ENCODE measurements at places on chromosomes 4 and X.

DNA sequence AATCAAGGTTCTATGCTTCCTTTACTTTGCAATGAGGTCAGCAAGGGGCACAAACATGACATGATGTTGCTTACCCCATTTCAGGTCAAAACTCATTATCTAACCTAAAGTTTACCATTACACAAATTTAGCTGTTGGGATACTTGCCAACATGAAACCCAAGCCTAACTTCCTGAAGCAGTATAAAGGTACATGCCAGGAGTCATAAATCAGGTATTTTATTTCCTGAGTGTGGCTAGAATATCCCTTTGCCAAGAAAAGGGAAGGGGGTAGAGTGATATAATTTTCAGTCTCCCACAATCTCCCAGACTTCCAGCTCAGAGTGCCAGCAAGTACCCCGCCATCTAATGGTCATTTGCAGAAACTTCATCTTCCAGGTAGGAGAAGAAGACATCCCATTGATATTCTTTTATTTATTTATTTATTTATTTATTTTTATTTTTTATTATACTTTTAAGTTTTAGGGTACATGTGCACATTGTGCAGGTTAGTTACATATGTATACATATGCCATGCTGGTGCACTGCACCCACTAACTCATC lies 136.6 kb downstream of the NEXMIF start:
- DNase-seq, result no peak

GRCh38 chr4:149914119-149915115 lies 98.8 kb upstream of the IQCM start:
- no peak for DNase-seq

- DNase-seq, result no peak
These were observed 5.1 kb downstream of the BGN start for GRCh38 chrX:153499876-153500275.

DNA sequence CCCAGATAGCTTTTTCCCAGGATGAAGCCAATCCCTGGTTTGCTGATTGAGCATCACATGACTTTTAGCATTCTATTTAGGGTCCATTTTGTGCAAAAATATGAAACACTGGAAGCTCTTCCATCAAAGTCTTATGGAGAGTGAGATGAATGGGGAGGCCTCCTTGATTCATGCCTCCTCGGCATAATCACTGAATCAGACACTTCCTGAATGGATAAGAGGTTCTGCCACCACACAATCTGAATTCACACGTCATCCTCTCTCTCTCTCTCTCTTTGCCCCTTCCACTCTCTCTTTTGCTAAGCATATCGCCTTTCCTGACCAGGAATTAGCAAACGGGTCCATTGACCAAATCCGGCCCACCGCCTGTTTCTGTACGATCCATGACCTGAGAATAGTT lies 68.7 kb downstream of the CRMP1 start:
- no peak for DNase-seq

GRCh38 chr4:19293781-19294180 lies 957.9 kb upstream of the SLIT2 start:
- no peak for DNase-seq

DNA sequence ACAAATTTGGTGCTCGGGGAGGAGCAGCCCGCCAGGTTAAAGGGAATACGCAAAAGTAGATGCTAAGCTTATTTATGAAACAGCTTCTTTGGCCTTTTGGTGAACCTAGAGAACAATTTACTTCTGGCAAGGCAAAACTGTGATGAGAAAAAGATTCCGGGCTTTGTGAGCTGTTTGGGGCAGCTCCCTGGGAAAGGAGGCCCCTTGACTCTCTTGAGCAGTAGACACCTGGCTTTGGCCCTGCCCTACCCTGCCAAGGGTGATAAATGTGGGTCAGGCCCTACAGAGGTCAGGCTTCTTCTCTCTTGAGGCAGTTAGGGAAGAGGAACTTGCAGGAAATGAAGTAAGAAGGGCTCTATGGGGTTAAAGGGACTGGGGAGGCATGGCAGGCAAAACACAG lies 509.6 kb downstream of the MID1IP1 start:
- DNase-seq, result no peak

DNA sequence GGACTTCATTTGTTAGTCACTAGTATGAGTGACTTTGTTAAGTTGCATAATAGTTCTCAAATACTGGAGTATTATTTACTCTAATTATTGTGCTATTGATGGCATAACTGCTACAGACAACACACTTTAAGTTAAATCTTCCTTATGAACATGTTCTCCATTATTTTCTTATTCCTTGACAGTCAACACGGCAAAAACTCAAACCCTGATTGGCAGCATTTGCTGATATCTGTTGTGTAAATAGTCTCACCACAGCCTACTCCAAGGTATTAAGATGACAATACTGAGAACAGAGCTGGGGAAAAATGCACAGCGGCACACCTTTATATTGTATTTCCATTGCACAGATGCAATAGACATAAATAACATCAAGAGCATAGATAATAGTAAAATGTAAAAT lies 568.0 kb upstream of the AADAT start:
- DNase-seq, result no peak

GRCh38 chr4:144578681-144579080 lies 67.3 kb upstream of the HHIP start:
- no peak for DNase-seq

- no peak for DNase-seq
These were observed 260.6 kb downstream of the EVC2 start for GRCh38 chr4:5447755-5448154.

DNA sequence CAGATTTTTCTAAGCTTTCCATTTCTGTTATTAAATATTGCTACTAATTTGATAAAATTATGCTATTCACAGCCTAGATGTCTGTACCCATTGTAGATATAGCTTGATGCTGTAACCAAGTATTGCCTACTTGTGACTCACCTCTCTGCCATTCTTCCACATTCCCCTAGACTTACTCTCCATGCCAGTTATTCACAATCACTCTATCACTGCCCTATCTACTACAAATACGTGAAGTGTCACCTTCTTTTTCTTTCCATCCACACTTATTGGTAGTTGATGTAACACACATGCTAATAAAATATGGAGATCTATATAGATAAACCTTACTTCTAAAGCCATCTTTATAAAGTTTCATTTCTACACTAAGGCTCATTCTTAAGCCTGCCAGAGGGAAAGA lies 179.4 kb upstream of the PACRGL start:
- DNase-seq, result no peak

DNA sequence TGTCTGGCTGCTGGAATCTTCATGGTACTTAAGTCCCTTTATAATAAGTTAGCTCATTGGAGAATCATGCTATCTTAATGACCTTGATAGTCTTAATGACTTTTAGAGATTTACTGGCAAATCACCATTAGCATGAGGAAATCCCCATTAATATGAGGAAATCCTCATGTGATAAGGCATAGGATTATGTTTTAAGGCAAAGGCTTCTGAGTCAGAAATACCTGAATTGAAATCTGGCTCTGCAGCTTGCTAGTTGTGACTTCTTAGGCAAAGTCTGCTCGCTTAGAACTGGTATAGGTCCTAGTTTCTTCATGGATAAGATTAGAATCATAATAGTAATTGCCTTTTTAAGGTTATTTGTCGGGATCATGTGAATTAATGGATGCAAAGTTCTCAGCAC lies 190.2 kb upstream of the BANK1 start:
- no peak for DNase-seq

- no peak for DNase-seq
These were observed 1448.9 kb upstream of the TENM3 start for GRCh38 chr4:180794333-180794732.

DNA sequence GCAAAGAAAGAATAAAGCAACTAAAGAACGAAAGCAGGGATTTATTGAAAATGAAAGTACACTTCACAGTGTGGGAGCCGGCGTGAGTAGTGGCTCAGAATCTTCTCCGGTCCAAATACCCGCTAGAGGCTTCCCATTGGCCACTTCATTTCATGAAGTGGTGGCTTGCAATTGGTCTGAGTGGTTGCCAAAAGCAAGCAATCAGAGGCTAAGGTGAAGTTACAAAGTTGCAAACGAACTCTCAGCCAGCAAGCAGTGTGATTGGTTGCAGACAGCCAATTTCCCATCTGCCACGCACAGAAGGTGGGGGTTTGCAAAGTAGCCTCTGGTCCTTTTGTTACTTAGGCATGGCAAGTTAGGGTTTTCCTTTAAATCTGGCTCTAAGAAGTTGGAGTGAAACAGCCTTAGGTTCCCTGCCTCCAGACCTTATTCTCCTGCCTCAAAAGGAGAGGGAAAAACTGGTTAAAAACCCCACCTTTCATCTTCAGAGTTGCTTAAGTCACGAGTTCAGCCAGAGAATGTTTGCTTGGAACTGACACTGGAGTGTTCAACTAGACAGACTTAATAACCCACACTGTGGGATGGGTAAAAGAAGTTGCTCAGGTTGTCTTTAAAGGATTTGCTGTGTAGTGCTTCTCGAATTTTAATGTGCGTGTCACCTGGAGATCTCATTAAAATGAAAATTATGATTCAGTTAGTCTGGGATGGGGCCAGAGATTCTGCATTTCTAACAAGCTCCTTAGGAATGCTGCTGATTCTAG lies 6.9 kb upstream of the CLOCK start:
- no peak for DNase-seq

- DNase-seq, result no peak
These were observed 10.0 kb downstream of the SH3BP2 start for GRCh38 chr4:2802618-2803531.

DNA sequence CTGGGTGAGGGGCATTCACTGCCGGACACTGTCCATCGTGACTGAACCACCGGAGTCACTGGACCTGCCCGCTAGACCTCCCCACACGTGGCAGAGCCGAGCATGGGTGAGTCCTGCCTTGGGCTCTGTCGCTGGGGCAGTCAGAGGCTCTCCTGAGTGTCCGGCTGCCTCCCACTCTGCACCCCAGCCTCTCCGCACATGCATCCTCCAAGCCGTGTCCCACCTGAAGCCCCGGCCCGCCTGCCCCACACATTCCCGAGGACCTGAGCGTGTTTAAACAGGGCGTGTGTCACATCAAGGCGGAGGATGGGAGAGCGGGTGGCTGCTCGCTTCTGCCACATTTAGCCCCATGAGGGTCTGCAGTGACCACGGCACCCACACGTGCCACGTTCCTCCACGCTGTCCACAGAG lies 4.7 kb downstream of the CPLX1 start:
- no peak for DNase-seq

DNA sequence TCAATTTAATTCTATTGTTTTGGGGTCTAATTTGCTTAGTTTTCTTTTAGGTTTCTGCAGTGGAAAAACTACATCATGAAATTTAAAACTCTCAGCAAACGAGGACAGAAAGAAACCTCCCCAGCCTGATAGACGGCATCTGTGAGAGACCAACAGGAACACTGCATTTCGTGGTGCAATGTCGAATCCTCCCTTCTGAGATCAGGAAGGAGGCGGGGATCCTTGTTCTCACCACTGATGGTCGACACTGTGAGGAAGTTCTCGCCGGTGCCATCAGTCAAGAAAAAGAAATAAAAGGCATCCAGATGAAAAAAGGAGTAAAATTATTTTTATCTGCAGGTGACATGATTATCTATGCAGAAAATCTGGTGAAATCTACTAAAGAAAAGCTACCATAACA lies 16.5 kb downstream of the GAK start:
- DNase-seq, result no peak

DNA sequence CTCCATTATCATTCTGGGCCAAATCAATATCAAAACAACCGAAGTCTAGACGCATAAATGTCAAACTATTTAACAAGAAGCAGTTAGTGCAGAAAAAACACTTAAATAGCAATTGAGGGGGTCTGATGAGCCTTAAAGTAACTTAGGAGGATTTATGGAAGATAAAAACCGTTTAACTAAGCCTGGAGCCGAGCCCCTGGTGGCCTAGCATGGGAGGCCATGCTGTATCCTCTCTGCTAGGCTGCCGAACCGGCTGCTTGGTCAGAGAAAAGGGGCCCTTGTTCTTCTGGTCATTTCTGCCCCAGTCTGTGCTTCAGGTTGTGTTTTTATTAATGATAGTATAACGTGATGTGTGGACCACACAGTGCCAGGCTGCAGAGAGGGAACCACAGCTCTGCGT lies 72.4 kb downstream of the CPZ start:
- no peak for DNase-seq

GRCh38 chr4:185710487-185710995 lies 101.5 kb downstream of the SORBS2 start:
- no peak for DNase-seq

- no peak for DNase-seq
These were observed 378.9 kb downstream of the PPP1R2C start for GRCh38 chrX:42398967-42399631.

- no peak for DNase-seq
These were observed 207.6 kb downstream of the THOC2 start for GRCh38 chrX:123525123-123525725.

DNA sequence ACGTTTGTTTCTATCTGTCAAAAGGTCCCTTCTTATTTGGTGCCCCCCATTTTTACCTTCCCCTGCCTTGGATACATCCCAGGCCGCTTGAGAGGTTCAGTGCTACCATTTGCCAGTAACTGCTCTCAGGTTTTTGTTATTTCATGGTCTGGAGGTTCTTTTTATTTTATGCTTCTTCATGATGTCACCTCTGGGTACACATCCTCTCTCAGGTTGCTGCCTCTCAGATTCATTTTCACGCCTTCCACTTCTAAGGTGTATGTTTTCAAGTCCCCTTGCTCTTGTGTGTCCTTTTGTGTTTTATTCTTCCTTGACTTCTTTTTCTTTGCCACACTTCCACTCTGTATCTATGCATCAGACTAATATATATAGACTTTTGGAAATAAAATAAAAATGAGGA lies 640.1 kb upstream of the AADAT start:
- DNase-seq, result no peak

GRCh38 chr4:43339435-43339834 lies 446.9 kb downstream of the GRXCR1 start:
- no peak for DNase-seq

DNA sequence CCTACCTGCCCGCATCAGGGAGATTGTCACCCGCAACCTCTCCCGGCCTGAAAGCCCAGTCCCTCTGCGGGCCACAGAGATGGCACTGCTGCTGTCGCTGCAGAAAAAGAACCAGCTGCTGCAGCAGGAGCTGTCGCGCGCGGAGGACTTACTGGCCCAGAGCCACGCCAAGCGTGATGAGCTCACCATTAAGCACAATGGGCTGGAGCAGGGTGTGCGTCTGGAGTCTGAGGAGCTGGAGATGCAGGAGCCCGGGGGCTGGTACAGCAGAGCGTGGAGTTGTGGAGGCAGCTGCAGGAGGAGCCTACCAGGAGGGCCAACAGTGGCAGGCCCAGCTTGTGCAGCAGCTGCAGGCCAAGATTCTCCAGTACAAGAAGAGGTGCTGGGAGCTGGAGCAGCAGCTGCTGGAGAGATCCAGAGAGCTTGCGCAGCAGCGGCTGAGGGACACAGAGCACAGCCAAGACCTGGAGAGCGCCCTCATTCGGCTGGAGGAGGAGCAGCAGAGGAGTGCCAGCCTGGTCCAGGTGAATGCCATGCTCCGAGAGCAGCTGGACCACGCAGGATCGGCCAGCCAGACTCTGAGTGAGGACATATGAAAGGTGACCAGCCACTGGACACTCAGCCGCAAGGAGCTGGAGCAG lies 11.3 kb downstream of the SMIM10L2A start:
- no peak for DNase-seq
